ENCODE measurements at places on chromosomes 11 and 22. TPM values are rescaled to one million over a fixed set of nuclear protein-coding genes. Genes with fewer than 3 reads are reported as not detected.

Gene BTG4
- total RNA-seq, result not detected

DNA sequence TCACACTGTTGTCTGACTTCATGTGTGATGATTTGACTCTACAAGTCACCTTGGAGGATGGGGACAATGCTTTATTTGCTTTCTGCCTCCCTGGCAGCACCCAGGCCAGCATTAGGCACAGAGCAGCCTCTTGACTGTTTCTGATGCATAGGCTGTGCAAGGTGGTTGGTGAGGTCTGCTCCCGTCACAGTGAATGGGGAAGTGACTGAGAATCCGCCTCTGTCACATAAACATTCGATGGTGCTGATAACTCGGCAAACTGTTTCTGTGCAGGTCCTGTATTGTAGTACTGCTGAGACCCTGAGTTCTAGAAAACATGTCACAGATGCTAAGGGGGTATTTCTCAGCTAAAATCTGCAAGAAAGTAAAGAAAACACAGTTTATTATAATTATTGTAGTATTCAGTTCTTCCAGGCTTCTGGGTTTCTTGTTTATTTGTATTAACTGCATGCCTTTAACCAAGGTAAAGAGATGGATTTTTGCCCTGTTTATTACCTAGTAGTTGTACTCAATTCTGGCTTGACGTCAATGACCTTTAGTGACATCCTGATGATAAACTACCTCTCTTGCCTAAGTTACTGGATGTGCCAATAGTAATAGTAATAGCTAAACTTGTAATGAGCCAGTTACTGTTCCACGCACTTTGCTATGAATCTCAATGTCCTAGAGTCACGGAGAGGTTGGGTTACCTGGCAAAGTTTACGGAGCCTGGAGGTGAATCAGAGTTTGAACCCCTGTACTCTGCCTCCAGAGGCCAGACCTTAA lies 24.8 kb upstream of the RCN1 start:
- DNase-seq, result no peak

DNA sequence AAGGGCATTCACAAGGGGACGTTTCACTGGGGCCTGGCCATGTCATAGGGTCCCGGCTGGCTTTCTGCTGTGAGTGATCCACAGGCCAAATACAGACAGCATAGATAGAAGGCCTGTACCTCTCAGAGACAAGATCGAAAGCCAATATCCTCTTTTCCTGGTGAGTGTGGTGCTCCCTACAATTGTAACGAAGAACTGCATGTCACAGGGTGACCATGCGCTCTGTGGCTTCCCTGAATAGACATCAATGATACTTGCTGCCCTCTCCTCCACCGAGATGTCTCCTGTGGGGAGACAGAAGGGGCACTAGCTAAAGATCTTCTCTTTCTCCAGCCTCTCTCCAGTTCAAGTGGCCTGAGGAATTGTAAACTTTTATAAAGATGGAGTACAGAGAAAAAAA lies 226.1 kb upstream of the POU2AF2 start:
- no peak for DNase-seq

Gene SULT4A1
- 6.3 TPM for total RNA-seq

- no peak for DNase-seq
Measured at GRCh38 chr11:40062616-40063015, 1396.8 kb downstream of the LRRC4C start.
